ENCODE measurements at places on chromosomes 3 and 15.

DNA sequence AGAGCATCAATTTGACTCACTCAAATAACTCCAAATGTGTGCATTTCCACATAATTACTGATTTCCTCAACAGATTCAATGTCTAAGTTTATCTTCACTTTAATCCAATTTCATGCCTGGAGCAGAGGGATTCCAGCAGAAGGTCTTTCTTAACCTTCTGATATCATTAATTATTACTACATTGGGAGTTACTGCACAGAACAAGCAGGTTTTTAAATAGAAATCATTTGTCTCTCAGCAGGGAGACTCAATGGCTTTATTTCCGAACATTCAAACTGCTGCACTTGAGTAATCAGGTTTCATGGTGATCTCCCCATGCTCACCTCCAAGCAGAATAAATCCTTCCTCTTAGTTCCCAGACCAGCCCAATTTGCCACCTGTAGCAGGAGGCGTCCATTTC is 264.8 kb upstream of the IGF1R start:
- DNase-seq = no peak

- DNase-seq = no peak
Measured at GRCh38 chr3:69292959-69293574, 92.8 kb downstream of the FRMD4B start.

DNA sequence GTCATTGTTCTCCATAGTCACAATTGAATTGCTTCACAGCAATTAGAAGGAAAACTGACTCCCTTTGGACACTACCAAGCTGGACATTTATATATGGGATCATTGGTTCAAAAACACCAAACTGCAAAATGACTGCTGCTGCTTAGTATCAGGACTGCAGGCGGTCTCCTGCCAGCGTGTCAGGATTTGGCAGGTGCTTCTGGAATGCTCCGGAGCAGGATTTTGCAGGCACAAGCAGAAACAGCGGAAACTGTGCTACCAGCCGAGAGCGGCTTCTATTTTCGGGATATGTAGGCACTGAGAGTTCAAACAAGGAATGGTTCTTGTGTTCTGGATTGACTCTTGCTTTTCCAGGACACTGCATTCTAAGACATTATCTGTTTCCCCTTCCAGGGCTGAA is 95.5 kb downstream of the SSR3 start:
- DNase-seq = no peak

DNA sequence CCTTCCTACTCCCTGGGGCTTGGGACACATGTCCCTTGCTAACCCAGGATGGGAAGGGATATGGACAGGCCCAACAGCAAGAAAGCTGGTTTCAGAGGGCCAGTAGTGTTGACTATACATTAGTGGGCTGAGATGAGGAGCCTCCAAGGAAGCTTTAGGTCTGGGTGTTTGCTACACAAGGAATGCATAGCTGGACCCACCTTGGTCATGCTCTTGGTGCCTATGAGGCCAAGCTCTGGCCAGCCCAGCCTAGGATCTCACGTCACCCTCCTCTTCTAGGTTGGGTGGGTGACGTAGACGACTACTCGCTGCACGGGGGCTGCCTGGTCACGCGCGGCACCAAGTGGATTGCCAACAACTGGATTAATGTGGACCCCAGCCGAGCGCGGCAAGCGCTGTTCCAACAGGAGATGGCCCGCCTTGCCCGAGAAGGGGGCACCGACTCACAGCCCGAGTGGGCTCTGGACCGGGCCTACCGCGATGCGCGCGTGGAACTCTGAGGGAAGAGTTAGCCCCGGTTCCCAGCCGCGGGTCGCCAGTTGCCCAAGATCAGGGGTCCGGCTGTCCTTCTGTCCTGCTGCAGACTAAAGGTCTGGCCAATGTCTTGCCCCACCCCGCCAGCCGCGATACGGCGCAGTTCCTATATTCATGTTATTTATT is 653 bp upstream of the WDR6 start:
- no peak for DNase-seq
